ENCODE measurements at places on chromosomes 16 and 17.
A peak's percentile ranks its signal among the peaks of the same experiment; 100 is the strongest.

- peak; percentile 23 for DNase-seq
These were observed at the start of gene NLRC3 for GRCh38 chr16:3577302-3577752. NLRC3 (minus strand) TSS chr16:3577403; CDS start chr16:3565036, 12,367 bp downstream.

- no peak for DNase-seq
These were observed 6.2 kb downstream of the FSCN2 start for GRCh38 chr17:81534157-81535006.

- no peak for DNase-seq
These were observed 925.4 kb downstream of the CDH11 start for GRCh38 chr16:64196444-64196843.

GRCh38 chr16:17339764-17340541 lies 130.8 kb downstream of the XYLT1 start:
- DNase-seq = no peak

GRCh38 chr17:65750166-65750565 lies 188.7 kb upstream of the AXIN2 start:
- DNase-seq = no peak

GRCh38 chr16:53924331-53925106 lies 220.6 kb downstream of the FTO start:
- DNase-seq = no peak

GRCh38 chr16:67430977-67431774 lies at the start of gene HSD11B2:
HSD11B2 (plus strand) TSS chr16:67431121; CDS start chr16:67431249, 128 bp downstream.
- no peak for DNase-seq

DNA sequence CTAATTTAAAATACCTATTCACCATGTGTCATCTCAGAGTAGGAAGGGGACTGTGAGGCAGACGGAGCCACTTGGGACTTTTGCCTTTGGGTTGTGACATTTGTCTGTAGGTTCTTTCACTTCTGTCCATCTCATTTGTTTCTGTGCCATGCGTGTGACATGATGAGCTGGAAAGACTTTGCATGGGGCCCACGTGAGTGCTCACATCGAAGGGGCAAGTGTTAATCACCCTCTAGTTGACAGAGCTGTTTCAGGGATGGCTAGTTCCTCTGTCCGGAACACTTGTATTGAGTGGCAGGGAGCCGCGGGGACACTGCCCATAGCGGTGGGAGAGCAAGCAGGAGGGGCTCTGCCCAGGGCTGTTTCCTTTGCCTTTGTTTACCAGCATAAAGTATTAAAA lies 112.0 kb downstream of the RPTOR start:
- DNase-seq = no peak

DNA sequence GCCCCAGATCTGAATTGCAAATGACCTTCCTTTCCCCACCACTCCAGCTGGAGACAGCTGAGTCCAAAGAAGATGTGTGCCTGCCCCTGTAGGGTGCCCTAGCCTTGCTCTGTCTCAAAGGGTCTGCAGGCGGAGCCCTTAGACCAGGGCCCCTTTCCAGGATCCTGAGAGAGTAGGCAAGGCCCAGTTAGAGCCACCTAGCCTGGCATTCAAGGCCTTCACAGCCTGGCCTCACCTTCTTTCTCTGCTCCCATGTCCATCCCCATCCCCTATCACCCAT lies 66.6 kb upstream of the LHX1 start:
- no peak for DNase-seq

DNA sequence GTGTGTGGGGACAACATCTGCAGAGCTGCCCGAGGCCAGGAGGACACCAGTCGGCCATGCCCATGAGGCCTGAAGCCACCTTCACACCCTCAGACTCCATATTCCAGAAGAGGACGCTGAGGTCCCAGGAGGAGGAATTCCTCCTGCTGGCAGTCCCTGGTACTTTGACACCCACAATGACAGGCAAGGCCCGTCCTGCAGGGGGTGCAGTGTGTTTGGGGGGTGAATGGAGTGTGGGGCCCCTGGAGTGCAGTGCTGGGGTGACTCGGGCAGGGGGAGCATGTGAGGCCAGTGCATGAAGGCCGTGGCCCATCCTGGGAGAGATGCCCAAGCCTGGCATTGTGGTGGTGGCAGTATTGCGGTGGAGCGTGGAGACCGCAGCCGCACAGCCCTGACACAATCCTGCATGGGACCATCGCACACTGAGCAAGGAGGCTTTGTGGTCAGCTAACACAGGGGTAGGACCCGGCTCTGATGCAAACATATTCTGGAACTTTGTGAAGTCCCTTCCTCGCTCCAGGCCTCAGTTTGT lies 52.2 kb downstream of the ZDHHC7 start:
- no peak for DNase-seq

DNA sequence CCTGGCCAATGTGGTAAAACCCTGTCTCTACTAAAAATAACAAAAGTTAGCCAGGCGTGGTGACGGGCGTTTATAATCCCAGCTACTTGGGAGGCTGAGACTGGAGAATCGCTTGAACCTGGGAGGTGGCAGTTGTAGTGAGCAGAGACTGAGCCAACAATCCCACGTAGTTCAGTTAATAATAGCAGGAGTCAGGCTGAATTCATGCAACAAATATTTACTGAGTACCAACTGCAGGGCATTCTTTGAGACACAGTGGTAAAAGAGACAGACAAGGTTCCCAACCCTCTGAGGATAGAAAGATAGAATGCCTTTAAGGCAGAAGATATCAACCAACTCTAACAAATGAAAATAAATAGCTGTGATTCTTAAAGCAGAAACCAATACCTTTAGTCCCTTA lies 39.1 kb downstream of the SPOP start:
- no peak for DNase-seq

DNA sequence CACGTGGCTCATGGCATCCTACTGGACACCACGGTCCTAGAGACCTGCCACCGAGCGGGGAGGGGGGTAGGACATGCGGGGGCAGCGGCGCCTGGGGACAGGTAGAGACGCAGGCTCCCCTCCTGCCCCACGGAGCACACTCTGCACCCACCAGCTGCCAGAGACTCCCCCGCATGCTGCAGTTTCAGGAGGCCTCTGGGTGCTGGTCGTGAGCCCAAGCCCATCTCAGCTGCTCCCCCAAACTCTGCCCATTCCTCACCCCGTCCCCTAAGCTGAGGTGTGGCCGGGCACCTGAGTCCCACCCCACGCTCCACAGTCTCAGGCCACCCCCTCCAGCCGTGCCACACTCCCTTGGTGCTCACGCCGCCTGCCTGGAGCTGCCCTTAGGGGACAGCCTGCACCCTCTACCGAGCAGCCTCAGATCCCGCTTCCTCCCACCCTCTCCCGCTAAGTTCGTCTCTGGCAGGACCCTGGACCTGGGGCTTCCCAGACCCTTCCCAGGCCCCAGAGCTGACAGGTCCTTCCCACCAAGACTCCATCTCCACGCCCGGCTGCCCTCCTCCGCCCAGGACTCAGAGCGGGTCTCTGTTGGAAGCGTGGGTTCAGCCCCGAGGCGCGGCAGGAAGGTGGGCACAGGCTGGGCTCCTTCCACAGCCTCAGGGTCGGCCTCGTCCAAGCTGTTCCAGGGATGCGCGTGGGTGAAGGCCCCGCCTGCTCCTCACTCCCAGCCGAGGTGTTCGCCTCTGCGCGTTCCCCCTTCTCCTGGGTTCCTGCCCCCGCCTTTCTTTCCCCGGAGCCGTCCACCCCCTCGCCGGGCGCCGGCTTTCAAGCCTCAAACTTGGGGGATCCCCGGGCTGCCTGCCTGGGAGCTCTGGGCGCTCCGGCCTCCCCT lies 1.3 kb downstream of the RAB40B start:
- no peak for DNase-seq

DNA sequence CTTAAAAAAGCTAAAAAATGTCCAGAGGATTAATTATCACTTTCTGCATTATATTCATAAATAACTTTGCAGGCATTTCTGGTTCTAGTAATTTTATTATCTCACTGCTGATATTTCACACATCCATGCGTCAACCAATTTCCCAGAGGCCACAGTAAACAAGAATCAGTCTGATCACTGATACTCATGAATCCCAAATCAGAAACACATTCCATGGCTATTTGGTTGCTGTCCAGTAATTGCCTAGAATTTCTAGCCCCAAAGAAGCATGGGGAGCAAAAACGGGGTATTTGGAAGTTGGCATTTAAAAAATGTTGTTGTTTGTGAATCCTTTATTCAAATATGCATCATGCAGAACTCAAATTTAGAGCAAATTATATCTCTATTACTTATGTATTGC lies 244.8 kb downstream of the CDH8 start:
- DNase-seq = no peak

GRCh38 chr17:15918661-15919259 lies 26.2 kb upstream of the ADORA2B start:
- DNase-seq = no peak

GRCh38 chr16:68884861-68885720 lies 41.8 kb downstream of the TANGO6 start:
- DNase-seq = no peak

GRCh38 chr16:9258423-9259051 lies 167.1 kb downstream of the HAPSTR1 start:
- no peak for DNase-seq

GRCh38 chr16:2586241-2586640 lies 48.4 kb downstream of the PDPK1 start:
- no peak for DNase-seq

GRCh38 chr16:11384956-11385586 lies 39.8 kb downstream of the RMI2 start:
- DNase-seq = no peak

DNA sequence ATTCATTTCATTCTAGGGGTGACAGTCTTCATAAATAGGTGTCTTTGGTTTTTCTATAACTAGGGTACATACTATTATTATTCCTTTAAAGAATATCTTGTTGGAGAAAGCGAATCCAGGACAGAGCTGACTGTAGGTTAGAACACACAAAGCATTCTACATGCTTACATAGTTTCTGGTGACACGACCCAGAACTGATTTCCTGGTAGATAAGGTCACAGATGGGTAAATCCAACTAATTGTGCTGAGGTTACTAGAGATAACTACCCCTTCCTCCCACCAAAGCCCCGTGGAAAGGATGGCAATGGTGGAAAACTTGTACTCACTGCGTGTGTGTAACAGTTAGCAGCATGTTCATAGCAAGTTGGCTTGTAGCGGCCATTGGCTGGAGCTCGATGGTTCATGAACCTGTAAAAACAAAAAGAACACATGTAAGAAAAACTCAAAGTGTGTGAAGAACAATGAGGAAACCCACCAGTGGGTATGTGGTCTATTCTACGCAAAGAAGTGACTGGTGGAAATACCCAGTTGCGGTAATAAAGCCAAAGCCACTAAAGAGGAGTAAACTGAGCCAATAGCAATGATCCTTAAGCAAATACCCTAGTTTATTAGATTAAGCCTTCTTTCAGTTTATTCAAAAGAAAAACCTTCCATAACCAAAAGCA lies 7.7 kb downstream of the MMD start:
- no peak for DNase-seq

- DNase-seq = no peak
These were observed 16.1 kb downstream of the MGRN1 start for GRCh38 chr16:4640572-4641305.

DNA sequence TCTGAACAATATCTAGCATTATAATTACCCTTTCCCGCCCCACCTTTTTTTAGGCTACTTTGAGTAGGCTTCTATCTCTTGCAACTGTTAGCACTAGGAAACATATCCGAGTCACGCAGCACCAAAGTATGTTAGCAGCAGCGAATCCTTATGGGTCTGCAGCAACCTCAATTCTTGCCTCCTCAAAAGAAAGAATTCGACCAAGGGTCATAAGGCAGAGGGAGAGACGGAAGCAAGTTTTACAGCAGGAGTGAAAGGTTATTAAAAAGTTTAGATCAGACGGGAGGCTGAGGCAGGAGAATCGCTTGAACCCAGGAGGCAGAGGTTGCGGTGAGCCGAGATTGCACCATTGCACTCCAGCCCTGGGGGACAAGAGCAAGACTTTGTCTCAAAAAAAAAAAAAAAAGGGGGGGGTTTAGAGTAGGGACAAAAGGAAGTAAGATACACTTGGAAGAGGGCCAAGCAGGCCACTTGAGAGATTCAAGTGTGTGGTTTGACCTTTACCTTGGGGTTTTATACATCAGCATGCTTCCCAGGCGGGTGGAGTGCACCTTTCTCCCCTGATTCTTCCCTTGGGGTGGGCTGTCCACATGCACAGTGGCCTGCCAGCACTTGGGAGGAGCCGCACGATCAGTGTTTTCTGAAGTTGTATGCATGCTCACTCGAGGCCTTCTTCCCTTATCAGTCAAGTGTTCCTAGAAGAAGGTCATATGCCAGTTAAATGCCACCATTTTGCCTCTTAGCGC lies 67.7 kb downstream of the HLF start:
- DNase-seq = no peak

- no peak for DNase-seq
These were observed 172.8 kb upstream of the WSCD1 start for GRCh38 chr17:5897275-5897911.

DNA sequence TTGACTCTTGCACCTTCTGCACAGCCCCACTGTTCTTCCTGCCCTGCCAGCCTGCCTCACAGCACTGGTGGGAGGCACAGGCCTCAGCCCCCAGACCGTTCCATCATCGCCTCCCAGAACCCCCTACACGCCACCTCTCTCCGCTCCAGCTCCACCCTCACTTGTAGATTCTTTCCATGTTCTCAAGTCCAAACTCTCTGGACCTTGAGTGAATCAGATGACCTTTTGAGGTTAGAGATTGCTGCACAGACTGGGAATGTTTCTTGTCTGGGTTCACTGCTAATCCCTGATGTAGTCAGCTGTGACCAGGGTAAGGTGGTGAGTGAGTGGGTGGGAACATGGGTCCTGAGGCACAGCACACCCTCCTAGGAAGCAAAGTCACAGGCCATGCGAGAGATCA lies 272.4 kb downstream of the IRF8 start:
- DNase-seq = no peak

DNA sequence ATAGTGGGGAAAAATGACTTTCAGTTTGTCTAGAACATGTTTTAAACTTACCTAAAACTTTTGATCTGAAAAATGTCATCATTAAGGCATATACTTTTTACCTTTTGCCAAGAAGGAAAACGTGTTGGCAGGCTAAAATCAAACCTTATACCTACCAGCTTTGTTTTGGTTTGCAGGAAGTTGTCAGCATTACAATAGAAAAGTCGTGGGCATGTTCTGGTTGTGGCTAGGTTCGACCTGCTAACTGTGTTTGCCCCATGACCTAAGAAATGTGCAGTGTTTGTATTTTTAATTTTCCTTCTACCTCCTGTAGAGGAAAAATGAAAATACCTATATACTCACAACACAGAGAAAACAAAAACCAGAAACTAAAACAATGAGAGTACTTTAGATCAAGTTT lies 13.0 kb downstream of the SKAP1 start:
- no peak for DNase-seq

GRCh38 chr16:2905988-2906387 lies 5.7 kb upstream of the FLYWCH1 start:
- no peak for DNase-seq
